ENCODE measurements at places on chromosomes 3 and 15.

DNA sequence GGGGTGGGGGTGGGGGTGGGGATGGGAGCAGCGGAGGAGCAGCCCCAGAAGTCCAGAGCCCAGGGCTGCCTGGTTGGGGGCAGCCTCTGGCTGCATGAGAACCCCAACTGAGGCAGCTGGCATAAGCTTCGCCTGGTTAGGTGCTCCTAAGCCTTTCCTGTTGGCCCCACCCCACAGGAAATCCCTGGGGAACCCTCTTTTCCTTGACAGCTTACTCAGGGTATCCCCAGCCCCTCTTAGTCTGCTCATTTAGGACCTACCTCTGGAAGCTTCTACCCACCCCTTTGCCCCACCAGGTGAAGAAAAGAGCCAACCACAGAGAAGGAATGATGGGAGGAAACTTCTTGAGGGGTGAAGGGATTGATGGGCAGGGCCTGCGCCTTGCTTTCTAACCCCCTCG, 53.4 kb downstream of the IL20RB start:
- DNase-seq = no peak

- DNase-seq = no peak
These were observed 7.9 kb downstream of the LRRC31 start for GRCh38 chr3:169861871-169862270.

- DNase-seq = no peak
These were observed 222.0 kb upstream of the GAP43 start for GRCh38 chr3:115401298-115401697.

DNA sequence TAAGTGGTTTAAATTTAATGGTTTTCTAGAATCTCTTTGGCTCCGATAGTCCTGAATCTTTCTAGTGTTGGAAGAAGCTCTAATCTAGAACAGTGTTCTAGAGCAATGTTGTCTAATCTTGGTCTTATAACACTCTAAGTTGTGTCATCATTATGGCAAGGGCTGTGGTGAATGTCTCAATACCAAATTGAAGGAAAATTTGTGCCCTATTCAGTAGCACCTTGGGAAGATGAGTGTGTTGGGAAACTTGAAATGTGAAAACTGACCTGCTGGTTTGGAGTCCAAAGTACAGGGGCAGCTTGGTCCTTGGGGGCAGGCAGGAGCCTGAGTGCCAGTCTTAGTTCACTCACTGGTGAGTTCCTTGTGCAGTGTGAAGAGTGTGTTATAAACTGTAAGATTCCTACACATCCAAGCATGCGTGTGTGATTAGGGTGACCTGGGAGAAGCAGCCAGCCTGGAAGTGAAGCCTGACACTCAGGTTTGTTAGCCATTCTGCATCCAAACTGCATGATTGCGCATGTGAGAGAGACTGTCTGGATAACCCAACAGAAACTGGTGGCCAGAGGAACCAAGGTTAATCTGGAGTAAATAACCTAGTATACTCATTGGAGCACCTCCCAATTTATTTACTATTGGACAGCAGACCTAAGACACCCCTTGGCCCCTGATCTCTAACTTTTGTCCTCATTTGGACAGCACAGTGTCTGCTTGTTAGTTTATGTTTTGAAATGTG, 14.6 kb downstream of the ZNF592 start:
- DNase-seq = no peak

- peak; percentile 66 for DNase-seq
These were observed 123.0 kb upstream of the SPRED1 start for GRCh38 chr15:38129531-38130204.
